ENCODE measurements at places on chromosomes 3 and 15. TPM values are rescaled to one million over a fixed set of nuclear protein-coding genes. Genes with fewer than 3 reads are reported as not detected.

DNA sequence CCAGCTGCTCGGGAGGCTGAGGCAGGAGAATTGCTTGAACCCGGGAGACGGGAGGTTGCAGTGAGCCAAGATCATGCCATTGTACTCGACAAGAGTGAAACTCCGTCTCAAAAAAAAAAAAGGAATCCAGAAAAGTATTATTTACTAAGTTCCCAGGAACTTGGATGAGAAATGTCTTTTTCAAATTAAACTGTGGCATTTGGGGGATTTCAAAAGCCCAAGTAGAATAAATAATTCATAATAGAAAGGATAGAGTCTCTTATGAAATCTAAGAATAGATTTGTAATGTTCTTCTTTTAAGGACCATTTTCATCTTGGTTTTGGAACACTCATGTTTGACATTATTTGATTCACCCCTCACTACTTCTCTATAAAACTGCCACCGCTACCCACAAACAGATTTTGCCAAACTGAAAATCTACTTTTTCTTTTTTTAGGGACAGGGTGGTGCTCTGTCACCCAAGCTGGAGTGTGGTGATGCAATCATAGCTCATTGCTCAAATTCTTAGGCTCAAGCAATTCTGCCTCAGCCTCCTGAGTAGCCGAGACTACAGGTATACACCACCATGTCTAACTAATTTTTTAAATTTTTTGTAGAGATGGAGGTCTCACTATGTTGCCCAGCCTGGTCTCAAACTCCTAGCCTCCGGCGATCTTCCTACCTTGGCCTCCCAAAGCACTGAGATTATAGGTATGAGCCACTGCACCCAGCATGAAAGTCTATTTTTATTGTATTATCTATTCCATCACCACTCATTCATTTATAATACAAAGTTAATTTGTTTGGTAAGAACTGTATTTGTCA, 99.3 kb downstream of the SENP2 start:
- DNase-seq: no peak
- H3K4me1 ChIP-seq: no peaks in the 10 kb centered on the region
- peaks cover 12% of the 10 kb centered on the region for H3K27me3 ChIP-seq
- H3K36me3 ChIP-seq: no peaks in the 10 kb centered on the region

DNA sequence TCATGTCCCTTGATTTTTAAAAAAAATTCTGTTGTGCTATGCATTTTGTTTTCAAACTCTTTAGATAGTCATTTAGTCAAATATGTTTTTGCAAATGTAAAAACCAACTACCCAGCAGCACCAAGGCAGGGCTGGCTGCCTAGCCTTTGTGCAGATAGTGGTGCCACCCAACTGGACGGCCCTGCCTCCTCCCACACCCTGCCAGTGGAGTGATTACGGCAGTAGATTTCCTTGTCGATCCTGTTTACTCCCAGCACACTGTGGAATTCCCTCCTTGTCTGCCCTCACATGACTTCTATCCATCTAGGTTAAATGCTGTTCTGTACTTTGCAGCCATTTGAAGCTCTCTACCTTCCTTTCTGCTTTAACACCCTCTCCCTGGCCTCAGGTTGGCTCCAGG, 79.4 kb upstream of the PLXNA1 start:
- H3K4me1 ChIP-seq: peaks cover 6% of the 10 kb centered on the region
- H3K27ac ChIP-seq: no peak overlapping the region
- H3K36me3 ChIP-seq: no peaks in the 10 kb centered on the region
- peaks cover 2% of the 10 kb centered on the region for H3K27me3 ChIP-seq
- no peak for DNase-seq

DNA sequence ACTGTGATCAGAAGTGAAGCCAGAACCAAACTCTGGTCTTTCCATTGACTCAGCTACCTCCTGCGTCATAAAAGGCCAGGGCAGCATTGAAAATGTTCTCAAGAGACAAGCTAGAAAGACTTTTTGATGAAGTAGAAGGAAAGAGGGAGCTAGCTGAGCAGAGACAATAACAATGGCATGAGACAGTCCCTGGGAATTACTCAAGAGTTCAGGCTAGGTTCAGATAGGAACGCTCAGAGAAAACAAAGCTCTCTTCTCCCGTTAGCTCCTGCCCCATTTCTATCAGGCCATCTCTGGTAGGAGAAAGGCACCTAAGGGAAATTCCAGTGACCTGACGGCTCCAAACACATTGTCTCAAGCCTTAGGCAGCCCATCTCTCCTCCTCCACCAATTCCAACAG, 7.0 kb upstream of the OXTR start:
- no peaks in the 10 kb centered on the region for H3K4me1 ChIP-seq
- H3K36me3 ChIP-seq: no peaks in the 10 kb centered on the region
- DNase-seq: no peak
- H3K27me3 ChIP-seq: peaks cover 2% of the 10 kb centered on the region
- no peak overlapping the region for H3K4me3 ChIP-seq
- H3K27ac ChIP-seq: no peak overlapping the region

- peak; percentile 9 for DNase-seq
- peak overlapping the region; percentile 74 for H3K27ac ChIP-seq
- peaks cover 3% of the 10 kb centered on the region for H3K36me3 ChIP-seq
- peak overlapping the region; percentile 89 for H3K4me3 ChIP-seq
Observed at GRCh38 chr15:73632670-73633058, 525 bp downstream of the NPTN start.

DNA sequence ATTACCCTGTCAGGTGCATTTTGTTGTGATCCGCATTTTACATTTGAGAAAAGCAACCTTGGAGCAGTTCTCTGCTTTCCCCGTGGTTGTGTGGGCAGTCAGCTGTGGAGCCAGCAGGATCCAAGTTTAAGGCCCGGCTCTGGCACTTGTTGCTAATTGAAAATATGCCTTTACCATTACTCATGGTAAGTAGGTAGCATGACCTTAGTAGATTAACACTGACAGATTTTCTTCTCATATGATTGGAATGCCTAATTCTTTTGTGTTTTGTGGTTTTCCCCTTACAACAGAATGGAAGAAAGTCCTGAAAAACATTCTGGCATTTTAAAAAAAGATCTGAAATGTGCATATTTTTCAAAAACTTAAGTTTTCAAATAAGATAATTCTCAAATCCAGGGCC, 246.5 kb upstream of the LRRN1 start:
- no peak for DNase-seq
- H3K27me3 ChIP-seq: peaks cover 3% of the 10 kb centered on the region
- H3K27ac ChIP-seq: no peak overlapping the region
- no peaks in the 10 kb centered on the region for H3K36me3 ChIP-seq
- no peak overlapping the region for H3K4me3 ChIP-seq
- no peaks in the 10 kb centered on the region for H3K4me1 ChIP-seq

DNA sequence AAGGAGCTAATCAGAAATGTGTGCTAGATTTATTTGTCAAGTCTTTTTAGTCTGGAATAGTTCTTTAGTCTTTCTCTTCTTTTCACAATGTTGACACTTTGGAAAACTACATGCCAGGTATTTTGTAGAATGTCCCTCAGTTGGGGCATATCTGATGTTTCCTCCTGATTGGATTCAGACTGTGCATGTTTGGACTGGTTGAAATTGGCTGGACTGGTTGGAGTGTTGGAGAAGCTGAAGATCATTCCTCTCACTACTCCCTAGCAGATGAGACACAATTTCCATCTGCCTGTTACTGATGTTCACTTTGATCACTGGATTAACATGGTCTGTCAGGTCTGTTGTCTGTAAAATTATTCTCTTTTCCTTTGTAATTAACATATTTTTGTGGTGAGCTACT, 3.7 kb downstream of the NME9 start:
- no peak overlapping the region for H3K4me3 ChIP-seq
- peaks cover 51% of the 10 kb centered on the region for H3K4me1 ChIP-seq
- no peaks in the 10 kb centered on the region for H3K27me3 ChIP-seq
- no peak for DNase-seq
- H3K27ac ChIP-seq: no peak overlapping the region

GRCh38 chr3:20604659-20605058, 418.7 kb upstream of the SGO1 start:
- H3K4me1 ChIP-seq: no peaks in the 10 kb centered on the region
- no peak for DNase-seq

GRCh38 chr3:185342459-185343174, 20.3 kb upstream of the MAP3K13 start:
- H3K27ac ChIP-seq: peak overlapping the region; percentile 42
- H3K4me1 ChIP-seq: peaks cover 13% of the 10 kb centered on the region
- H3K36me3 ChIP-seq: no peaks in the 10 kb centered on the region
- DNase-seq: no peak

GRCh38 chr3:22245811-22246583, 495.0 kb upstream of the ZNF385D start:
- no peaks in the 10 kb centered on the region for H3K4me1 ChIP-seq
- H3K36me3 ChIP-seq: no peaks in the 10 kb centered on the region
- no peak overlapping the region for H3K27ac ChIP-seq
- DNase-seq: no peak

DNA sequence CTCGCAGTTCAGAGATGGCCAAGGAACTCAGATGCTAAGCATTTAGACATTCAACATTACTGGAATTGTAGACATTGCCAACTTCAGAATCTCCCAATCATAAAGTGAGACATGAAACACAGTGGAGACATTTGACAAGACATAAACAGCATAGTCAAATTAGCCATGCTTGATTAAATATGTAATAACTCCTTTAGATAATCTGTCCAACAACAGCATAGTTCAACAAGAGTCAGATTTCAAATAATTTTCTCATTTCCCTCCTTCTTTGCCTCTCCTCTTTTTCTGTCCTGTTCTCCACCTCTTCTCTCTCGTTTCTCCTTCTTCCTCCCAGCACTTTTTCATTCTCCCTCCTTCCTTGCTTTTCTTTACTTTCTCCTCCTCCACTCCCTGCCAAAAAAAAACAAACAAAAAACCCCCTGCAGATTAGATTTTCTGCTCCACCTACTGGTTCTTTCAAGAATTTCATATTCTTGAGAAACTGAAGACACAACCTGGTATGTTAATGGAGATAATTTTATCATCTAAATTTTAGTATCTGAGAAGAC, 20.2 kb downstream of the CPOX start:
- H3K27me3 ChIP-seq: no peaks in the 10 kb centered on the region
- no peak for DNase-seq
- H3K27ac ChIP-seq: peak overlapping the region; percentile 61
- peak overlapping the region; percentile 46 for H3K4me3 ChIP-seq

Gene IL5RA
- 0.12 TPM for total RNA-seq

Gene BCHE
- total RNA-seq: not detected

Gene TTLL13
- total RNA-seq: 0.29 TPM

Gene ZNF860
- 0.81 TPM for total RNA-seq

Gene SLC28A1
- not detected for total RNA-seq

Gene FRMD4B
- total RNA-seq: 83.3 TPM

Measured in activated T-helper 1 cell treated with anti-CD3 and anti-CD28 coated beads, Interleukin-12 subunit alpha, Interleukin-12 subunit beta, Interleukin-2, Interleukin-4 antibody, amounts not matched to agents 30 ng/mL and 10 ng/mL and 1 ng/mL, durations not matched to agents 14 hours and 24 hours and 36 hours (primary cell).